Lower lobe of right lung (tissue), 2 donors: ENCODE measurements at places on chromosomes 12 and 14. TPM values are rescaled to one million over a fixed set of nuclear protein-coding genes. Genes with fewer than 3 reads are reported as not detected.
A peak's percentile ranks its signal among the peaks of the same experiment; 100 is the strongest.

GRCh38 chr14:35114036-35114435, 7.8 kb downstream of the PPP2R3C start:
- peaks cover 79% of the 10 kb centered on the region for H3K36me3 ChIP-seq
- no peak overlapping the region for H3K27ac ChIP-seq
- H3K4me3 ChIP-seq: no peak overlapping the region
- H3K4me1 ChIP-seq: no peaks in the 10 kb centered on the region
- DNase-seq: no peak
- H3K27me3 ChIP-seq: no peaks in the 10 kb centered on the region

GRCh38 chr12:51760231-51760630, 88.3 kb downstream of the FIGNL2 start:
- H3K27me3 ChIP-seq: no peaks in the 10 kb centered on the region
- H3K4me1 ChIP-seq: no peaks in the 10 kb centered on the region
- no peak for DNase-seq
- H3K4me3 ChIP-seq: no peak overlapping the region
- H3K36me3 ChIP-seq: no peaks in the 10 kb centered on the region

DNA sequence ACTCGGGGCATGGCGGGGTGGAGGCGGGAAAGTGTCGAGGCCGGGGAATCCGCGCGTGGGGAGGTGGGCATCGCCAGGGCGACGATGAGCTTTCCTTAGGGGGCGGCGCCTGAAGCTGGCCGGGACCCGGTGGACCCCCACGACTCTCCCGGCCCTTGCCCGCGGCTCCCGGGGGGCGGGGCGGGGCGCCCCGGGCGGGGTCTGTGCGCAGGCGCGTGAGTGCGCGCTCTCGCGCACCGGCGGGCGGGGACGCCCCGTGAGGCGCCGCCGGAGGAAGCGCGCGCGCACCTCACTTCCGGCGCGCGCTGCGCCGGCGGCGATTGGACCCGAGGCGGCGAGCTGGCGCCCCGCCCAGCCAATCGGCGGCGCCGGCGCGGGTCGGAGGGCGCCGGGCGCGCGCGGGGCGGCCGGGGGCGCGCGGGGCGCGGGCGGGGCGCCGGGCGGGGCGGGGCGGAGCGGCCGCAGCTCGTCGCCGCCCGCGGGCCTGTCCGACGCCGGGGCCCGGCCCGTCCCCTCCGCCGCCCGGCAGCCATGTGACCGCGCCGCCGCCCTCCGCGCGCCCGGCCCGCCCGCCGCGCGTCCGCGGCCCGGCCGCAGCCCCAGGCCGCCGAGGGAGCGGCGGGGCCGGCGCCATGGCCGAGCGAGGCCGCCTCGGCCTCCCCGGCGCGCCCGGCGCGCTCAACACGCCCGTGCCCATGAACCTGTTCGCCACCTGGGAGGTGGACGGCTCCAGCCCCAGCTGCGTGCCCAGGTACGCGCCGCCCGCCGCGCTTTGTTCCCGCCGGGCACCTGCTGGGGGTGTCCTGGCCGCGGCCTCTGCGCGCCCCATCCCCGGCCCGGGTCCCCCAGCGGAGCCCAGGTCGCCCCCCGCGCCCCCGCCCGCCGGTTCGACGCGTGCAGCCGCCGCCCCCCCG, at the start of gene PACS2:
PACS2 (plus strand) TSS at position 462 of the 914 bp plus-strand sequence; CDS start at position 633, 171 bp downstream.
- peak within 1 kb of the TSS; percentile 88 for H3K27ac ChIP-seq
- no peaks in the 10 kb centered on the region for H3K36me3 ChIP-seq
- H3K4me3 ChIP-seq: peak within 1 kb of the TSS; percentile 75
- H3K4me1 ChIP-seq: peaks cover 37% of the 10 kb centered on the region
- no peaks in the 10 kb centered on the region for H3K27me3 ChIP-seq

DNA sequence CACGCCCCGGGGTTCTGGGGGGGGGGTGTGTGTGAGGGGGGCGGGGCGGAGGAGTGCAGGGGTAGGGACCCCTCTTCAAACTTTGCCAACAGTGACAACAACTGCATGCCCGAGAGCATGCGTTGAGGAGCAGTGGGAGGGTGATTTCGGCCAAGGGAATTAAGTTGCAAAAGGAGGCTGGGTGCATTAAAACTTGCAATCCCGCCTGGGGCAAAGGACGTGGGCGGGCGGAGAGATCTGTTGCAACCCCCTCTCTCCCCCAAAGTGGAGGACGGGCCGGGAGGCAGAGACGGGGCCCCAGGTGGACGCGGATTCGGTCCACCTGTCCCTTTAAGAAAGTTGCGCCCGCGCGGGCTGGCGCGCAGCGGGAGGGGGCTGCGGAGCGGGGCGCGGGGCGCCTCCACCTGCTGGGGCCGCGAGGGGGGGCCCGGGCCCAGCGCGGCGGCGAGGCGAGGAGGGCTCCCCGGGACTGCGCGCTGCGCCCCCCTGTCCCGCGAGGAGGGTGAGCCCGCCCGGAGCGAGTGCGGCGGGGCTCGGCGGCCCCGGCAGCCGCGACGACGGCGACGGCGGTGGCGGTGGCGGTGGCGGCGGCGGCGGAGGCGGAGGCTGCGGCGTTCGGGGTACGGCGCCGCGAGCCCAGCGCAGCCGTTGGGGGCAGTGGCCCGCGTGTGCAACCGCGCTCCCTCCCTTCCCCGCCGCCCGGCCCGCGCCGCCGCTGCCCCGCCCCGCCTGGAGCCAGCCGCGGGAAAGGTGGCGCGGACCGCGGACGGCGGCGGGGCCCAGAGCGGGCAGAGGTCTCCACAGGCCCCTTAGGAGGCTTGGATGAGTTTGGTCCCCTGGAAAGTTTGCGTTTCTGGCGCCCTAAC, 530 bp upstream of the FOXN4 start:
- peaks cover 71% of the 10 kb centered on the region for H3K27me3 ChIP-seq
- no peaks in the 10 kb centered on the region for H3K36me3 ChIP-seq
- H3K27ac ChIP-seq: no peak overlapping the region
- H3K4me3 ChIP-seq: peak overlapping the region; percentile 47
- no peak for DNase-seq

Gene KRT1
- 1.3 TPM for total RNA-seq
